ENCODE measurements at places on chromosomes 13 and 19.

GRCh38 chr19:13985771-13986347 is 20.3 kb downstream of the RFX1 start:
- peak; percentile 44 for DNase-seq

DNA sequence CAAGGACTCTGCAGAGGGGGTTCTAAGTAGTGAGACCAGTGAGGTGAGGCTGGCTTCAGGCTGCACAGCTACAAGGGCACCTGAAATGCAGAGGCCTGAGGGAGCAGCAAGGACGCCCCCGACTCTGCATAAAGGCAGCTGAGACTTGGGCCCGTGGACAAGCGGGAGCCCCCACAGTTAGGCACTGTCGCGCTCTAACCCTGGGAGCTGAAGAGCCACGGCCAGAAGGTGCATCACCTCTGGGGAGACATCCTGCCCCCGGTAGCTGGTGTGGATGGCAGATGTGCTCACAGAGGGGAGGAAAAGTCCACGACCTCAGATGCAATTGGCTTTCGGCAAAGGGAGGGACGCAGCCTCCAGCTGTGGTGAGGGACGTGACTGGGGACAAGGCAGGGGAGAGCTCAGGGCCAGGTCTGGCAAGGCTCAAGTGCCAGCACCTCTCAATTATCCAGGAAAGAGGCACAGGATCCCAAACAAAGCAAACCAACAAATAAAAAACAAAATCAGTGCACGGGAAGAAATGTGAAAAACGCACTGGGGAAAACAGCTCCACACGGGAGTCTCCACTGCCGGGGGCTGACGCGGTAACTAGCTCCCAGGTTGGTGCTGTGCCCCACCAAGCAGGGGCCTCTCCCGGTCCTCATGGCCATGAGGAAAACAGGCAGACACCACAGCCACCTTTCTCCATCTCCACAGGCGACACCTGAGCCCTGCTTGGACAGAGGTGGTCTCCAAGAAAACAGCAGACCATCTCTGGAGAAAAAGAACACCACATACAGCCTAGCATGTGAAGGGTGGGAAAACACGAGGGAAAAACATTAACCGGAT is 23.0 kb upstream of the PLPP2 start:
- DNase-seq: no peak

- no peak for DNase-seq
Measured at GRCh38 chr19:18306888-18307260, 16.0 kb downstream of the LSM4 start.

DNA sequence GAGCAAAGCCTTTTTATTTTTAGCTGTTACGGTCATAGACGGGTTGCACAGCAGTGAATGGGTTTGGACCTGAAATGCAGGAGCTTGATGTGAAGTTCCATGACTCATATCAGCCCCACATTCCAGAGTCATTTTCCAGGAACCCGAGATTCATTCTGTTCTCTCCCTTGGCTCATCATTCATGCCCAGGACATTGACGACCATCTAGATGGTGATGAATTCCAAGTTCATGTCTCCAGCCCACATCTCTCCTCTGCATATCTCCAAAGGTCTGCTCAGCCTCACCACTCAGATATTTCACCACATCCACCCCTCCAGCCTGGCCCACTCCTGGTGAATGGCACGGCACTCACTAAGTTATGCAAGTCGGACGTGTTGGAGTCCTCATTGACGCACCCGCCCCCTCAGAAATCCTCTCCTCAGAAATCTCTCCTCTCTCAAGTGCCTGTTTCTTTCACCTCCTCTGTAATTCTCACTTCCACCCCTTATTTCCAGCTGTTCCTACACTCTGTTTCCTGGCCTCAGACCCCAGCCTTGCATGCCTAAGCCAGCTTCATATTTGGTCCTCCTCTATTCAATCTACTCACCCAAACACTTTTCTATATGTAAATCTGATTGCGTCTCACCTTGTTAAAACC is 83.1 kb downstream of the ALOX5AP start:
- no peak for DNase-seq

DNA sequence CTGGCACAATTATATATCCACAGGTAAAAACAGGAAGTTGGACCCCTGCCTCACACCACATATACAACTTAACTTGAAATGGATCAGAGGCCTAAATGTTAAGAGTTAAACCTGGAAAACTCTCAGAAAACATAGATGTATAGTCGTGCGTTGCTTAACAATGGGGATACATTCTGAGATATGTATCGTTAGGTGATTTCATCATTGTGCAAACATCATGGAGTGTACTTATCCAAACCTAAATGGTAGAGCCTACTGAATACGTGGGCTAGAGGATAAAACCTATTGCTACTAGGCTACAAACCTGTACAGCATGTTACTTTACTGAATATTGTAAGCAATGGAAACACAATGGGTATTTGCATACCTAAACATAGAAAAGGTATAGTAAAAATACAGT is 14.8 kb upstream of the CALM3 start:
- no peak for DNase-seq

GRCh38 chr19:31110336-31110735 is 238.9 kb downstream of the TSHZ3 start:
- DNase-seq: no peak

Measured in NCI-H2107 (cell line).